Activated CD4-positive, alpha-beta T cell treated with anti-CD3 and anti-CD28 coated beads, Interleukin-2, amount 10 ng/mL, durations not matched to agents 24 days and 14 days (primary cell): ENCODE measurements at places on chromosomes 6 and 20.

- no peak for DNase-seq
Measured at GRCh38 chr6:70396796-70397729, 16.2 kb upstream of the FAM135A start.

- DNase-seq: no peak
Measured at GRCh38 chr6:24536466-24536865, 41.7 kb downstream of the ALDH5A1 start.

DNA sequence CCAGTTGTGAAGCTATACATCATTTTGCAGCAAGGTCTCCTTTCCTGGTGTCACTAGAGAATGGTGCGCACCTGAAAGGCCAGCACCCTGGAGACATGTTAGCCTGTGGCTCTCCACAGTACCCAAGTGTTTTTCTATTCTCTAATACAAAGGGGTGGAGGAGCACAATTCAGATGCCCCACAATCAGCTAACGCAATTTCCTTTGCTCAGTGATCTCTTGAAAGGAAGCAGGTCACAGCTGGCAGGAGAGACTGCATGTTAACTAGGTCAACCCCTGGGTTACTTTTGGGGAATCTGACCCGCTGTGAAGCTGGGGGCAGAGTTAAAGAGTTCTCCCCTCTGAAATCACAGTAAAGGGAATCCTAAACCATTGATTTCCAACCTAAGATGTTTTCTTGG, 92.5 kb downstream of the B3GAT2 start:
- no peak for DNase-seq

GRCh38 chr6:117072134-117072533, 193.2 kb upstream of the VGLL2 start:
- DNase-seq: no peak

- DNase-seq: no peak
Measured at GRCh38 chr20:16609066-16609465, 35.8 kb upstream of the KIF16B start.

DNA sequence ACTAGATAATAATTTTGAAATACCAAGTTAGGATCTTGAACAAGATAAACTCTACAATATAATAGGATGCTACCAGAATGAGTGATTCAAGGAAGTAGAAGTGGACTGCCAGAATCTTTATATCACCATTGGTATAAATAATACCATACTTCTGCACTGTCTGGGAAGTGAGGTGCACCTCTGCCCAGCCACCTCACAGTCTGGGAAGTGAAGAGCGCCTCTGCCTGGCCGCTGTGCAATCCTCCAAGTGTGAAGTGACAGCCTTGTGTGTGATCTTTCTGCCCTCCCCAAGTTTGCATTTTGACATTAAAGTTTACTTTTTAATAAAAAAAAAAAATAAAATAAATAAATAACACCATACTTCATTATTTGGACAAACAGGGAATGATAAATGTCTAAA, 18.8 kb downstream of the LATS1 start:
- DNase-seq: no peak

DNA sequence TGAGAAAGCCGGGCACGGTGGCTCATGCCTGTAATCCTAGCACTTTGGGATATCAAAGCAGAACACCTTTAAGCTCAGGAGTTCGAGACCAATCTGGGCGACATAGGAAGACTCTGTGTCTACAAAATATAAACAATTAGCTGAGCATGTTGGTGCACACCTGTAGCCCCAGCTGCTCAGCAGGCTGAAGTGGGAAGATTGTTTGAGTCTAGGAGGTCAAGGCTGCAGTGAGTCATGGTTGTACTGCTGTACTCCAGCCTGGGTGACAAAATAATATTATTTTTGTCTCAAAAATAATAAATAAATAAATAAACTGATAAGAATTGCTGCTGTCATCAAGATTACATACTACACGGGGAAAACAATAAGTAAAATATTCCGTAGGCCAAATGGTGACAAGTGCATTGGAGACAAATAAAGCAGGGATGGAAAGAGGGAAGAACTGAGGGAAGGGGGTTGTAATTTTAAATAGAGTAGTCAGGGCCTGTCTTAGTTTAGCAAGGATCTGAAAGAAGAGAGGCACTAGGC, 14.0 kb upstream of the TOP1 start:
- DNase-seq: no peak

- DNase-seq: no peak
Measured at GRCh38 chr6:169841251-169841650, 89.8 kb downstream of the ERMARD start.

- no peak for DNase-seq
Measured at GRCh38 chr6:43193929-43194328, 11.9 kb downstream of the CUL9 start.

DNA sequence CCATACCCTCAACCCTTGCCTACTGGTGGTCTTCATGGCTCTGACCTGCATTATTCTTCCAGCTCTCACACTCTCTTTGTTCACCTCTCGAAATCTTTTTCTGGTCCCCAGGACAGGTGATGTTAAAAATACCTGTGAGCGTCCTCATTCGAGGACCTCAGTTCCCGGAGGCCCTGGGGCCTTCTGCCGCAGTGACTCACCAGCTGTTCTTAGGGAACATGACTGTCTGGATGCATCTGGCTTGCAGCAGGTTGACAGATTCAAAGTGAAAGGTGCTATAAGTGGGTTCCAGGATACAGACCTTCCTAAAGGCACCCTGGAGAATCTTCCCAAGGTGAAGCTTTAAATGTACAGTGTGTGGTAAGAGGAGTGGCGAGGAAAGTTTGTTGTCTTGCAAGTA, 210.4 kb upstream of the KCNG1 start:
- DNase-seq: no peak

- no peak for DNase-seq
Measured at GRCh38 chr6:28803337-28803709, 120.5 kb downstream of the TRIM27 start.

DNA sequence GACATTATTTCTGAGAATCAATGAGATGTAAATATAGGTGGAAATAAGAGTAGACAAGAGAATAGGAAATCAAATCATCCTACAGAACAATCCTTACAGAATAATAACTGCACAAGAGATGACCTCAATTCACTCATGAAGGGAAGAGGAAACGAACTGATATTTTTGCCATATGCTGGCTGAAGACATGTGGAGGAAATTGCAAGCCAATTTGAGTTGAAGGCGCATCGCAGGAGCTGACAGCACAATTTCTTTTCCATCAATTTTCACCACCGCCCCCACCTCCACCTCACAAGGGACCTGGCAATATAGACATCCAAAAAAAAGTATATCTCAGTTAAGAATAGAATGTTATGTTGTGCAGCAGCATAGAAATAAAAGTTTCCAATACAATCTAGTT, 20.3 kb downstream of the CITED2 start:
- no peak for DNase-seq

DNA sequence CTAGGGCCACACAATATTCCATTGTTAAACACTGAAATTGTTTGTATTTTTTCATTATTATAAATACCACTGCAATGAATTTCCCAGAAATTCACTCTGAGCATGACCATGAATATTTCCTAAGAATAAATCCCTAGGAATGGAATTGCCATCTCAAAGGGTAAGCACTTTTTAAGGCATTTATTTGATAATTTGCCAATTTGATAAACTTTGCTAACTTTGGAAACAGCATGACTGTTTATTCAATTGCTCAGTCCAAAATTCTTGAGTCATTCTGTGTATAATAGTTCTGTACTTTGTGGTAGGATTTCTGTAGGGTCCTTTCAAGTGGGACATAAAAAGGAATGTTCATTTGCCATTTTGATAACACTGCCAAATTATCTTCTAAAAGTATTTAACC, 44.2 kb upstream of the TOX2 start:
- no peak for DNase-seq

GRCh38 chr6:154508573-154509375, 1.7 kb downstream of the CNKSR3 start:
- DNase-seq: no peak

DNA sequence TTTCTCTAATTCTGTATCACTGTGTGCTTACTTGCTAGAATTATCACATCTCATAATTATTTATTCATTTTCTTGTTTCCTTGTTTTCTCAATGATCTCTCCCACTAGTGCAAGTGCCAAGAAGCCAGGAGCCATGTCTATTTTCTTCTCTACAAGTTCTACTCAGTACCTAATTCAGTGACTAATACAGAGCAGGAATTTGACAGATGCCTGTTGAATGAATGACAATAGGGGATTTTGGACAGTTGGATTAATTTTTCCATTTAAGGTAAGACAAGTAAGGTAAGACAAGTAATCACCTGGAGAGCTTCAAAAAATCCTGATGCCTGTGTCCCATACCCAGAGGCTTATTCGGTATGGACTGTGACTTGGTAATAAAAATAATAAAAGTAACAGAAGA, 81.0 kb downstream of the EDN1 start:
- DNase-seq: no peak
